ENCODE measurements at places on chromosomes 5 and 9.

DNA sequence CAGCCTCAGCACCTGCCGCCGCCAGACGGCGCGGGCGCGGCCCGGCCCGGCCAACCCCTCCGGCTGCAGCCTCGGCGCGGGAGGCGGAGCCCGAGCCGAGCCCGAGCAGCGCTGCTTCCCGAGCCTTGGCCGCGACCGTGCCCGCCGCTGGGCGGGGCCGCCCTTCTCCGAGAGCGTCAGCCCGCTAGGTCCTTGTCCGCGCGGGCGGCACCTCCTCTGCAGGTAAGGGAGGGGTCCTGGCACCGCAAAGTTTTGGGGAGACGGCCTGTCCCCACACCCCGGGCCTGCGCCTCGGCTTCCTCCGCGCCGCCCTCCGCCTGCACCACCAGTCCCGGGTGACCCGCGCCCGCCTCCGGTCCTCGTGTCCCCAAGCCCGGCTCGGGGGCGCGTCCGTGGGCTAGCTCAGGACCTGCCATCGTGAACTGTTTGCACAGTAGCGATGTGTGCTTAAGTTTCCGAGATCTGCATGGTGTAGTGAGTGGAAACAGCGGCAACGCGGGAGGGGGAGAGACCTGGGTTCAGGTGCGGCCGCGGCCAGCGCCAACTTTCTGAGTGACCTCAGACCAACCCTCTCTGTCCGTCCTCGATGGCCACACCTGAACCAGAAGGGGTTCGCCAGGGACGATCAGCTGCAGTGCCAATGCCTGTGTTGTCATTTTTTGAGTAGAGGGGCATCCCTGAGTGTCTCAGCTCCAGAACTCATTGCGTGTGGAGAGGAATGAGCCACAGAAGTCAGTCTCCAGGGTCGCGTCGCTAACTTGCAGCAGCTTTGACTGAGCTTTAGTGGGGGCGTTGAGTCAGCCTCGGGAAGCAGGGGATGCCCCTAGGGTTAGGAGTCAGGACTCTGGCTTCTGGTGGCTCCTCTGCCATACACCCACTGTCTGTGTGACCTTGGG, at the start of gene FRMPD1:
TSS of gene FRMPD1 (plus strand) at position 82 of the 896 bp plus-strand sequence. CDS start 41,688 bp downstream, outside the sequence.
- DNase-seq = peak; percentile 1

DNA sequence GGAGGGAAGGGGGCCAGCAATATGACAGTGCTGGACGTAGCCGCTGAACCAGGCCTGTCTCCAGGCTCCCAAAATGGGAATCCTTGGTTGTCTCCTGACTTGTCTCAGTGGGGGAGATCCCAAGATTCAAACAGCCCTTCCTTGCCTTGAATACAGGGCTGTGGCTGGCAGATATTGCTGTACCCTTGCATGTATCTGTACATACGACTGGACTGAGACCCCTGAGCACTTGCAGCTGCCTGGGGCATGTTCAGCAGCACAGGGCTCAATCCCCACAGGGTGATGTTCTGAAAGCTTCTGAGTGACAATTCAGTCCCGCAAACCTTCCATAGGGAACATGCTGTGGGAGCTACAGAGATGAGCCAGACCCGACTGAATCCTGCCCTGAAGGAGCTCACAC, 13.3 kb downstream of the OR13J1 start:
- DNase-seq = no peak

GRCh38 chr9:19480345-19480744, 71.5 kb downstream of the ACER2 start:
- DNase-seq = no peak

DNA sequence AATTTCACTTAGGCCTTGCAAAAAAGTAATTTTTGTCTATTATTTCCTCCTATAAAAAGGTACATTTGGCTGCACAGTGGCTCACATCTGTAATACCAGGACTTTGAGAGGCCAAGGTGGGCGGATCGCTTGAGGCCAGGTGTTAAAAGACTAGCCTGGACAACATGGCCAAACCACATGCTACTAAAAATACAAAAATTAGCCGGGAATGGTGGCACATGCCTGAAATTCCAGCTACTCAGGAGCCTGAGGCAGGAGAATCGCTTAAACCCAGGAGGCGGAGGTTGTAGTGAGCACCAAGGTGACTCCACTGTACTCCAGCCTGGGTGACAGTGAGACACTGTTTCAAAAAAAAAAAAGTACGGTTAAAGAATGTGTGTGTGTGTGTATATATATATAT, 15.7 kb downstream of the NUP155 start:
- DNase-seq = no peak

DNA sequence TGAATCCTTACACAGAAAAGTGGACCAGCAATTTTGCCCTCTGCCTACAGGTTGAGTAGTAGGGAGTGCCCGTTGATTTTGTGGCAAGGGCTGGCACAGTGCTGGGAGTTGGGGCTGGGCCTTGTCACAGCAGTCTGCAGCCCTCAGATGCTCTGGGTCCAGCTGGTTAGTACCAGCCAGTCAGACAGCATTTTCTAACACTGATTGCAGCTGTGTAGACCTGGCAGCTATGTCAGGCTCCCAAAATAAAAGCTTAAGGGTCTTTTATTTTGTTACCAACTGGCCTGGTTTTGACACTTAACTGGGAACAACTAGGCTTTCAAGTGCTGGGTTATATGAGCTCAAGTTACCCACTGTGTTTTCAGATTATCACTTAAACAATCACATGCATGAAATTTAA, 57.7 kb downstream of the MAT2B start:
- DNase-seq = no peak

DNA sequence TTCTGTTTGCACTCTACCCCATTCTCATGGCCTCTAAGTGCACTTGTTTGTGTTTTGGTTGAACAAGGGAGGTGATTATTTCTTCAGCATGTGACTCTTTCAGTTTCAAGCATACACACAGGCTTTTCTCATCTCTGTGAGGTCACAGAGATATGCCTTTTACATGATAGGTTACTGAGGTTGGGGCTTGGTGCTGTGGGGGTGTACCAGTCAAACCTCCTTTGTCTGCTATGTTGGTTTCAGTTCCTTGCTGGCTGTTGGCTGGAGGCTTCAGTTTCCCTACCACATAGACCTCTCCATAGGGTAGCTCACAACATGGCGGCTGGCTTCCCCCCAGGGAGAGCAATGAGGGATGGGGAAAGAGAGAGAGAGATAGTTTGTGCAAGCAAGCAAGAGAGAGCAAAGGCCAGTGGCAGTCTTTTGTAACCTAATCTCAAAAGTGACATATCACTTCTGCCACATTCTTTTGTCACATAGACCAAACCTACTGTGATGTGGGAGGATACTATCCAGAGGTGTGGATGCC, 96.7 kb upstream of the SEMA6A start:
- no peak for DNase-seq

- DNase-seq = no peak
Measured at GRCh38 chr5:130488252-130488651, 584.0 kb downstream of the CHSY3 start.

DNA sequence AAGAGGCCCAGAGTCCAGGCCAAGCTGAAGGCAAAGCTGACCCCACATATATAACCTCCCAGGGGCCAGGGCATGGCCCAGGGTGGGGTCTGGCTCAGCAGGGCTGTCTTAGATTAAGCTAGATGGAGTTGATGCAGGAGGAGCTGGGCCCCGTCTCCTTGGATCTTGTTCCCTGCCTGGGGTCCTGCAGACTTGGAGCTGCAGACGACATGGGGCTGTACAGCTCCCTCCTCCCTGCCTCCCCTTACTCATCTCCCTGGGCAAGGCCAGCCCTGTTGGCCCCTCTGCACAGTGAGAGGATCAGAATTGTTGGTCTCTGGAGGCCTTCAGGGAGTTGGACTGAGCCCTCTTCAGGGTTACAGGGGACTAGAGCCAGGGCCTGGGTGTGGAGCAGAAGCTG, 134.9 kb downstream of the RGS3 start:
- no peak for DNase-seq

DNA sequence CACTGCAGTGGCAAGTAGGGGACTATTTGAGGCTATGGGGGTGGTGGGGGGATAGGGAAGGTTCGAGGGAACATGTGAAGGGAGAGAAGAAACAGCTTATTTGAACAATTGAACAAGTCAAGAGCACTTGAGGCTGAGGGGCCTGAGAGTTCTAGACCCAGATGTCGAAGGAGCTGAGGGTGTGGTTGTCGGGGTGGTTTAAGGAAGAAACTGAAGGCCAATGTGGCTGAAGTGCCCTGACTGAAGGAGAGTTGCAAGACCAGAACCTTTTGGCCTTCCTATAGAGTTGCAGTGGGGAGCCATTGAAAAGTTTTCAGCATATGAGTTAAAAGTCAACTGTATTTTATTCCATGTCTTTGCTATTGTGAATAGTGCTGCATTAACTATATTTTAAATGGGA, 19.1 kb downstream of the FOCAD start:
- DNase-seq = no peak

GRCh38 chr5:120096413-120096812, 367.7 kb upstream of the PRR16 start:
- DNase-seq = peak; percentile 13

DNA sequence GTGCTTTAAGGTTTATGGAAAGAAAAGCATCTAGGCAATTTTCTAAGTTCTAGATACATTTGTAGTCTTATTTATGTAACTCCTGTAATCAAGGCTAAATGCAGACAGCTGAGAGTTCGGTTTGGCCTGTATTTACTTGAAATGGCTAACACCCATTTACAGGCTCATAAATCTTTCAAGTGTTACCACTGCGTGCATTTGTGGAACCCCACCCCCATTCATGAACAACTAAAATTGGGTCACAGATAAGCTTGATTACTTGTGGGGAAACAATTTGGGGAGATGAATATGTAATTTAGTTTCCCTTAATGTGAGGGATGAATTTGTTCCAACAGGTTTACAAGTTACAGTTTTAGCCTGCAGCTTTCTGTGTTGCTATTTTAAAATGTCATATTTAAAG, 360.6 kb downstream of the ARRDC3 start:
- DNase-seq = no peak
